ENCODE measurements at places on chromosomes 13 and 19.

DNA sequence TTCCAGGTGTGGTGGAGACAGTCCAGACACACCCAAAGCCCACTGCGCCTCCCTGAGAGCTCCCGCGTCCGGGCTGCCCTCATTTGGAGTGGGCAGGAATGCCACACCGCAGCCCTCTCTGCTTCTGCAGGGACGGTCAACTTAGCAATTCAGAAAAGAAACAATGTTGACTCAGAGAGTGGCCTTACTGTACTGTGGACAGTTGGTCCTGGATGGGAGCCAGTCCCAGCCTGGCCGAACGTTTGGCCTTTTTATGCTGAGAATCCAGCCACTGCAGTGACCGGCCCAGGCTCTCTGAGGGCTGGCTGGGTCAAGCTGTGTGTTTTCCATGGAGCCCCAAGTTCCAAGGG, 7.2 kb downstream of the GAS6 start:
- DNase-seq, result no peak

DNA sequence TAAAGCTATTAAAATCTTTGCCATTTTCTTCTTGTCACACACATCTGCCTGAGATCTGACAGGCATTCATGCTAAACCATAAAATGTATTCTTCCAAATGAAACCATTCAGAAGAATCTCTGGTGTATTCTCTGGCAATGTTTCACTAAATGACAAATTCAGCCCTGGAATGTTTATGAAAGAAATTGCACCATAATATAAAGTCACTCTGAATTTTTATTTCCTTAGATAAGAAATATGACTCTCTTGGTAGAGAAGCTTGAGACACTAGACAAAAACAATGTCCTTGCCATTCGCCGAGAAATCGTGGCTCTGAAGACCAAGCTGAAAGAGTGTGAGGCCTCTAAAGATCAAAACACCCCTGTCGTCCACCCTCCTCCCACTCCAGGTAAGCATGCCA, 14.3 kb downstream of the OLFM4 start:
- no peak for DNase-seq

GRCh38 chr19:7942981-7943443, 454 bp downstream of the TIMM44 start:
- no peak for DNase-seq

GRCh38 chr13:106649495-106649894, 81.6 kb upstream of the ARGLU1 start:
- no peak for DNase-seq

GRCh38 chr19:29326351-29326750, 113.4 kb upstream of the UQCRFS1 start:
- DNase-seq, result no peak

- DNase-seq, result no peak
These were observed 308.4 kb downstream of the SHISA2 start for GRCh38 chr13:25743421-25743820.

DNA sequence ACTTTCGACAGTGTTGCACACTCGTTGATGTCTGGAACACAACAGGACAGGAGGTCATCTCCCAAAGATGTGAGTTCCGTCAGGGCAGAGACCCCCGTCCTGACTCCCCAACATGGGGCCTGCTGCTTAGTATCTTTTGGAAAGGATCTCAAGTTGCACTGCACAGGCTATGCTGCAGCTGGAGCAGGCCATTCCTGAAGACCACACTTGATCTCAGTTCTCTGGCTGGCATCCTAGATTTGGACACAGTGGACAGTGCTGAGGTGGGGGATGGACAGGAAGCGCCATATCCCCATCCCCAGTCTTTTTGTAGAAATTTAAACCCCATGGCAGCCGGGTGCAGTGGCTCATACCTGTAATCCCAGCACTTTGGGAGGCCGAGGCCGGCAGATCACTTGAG, 5.9 kb downstream of the ADGRE2 start:
- DNase-seq, result no peak

- DNase-seq, result no peak
These were observed 64.7 kb upstream of the STARD13 start for GRCh38 chr13:33349986-33350826.
